Activated CD4-positive, CD25-positive, alpha-beta regulatory T cell treated with anti-CD3 and anti-CD28 coated beads, Interleukin-2, amount 50 U/mL, for 16 hours (primary cell): ENCODE measurements at places on chromosomes 2 and 18.
A peak's percentile ranks its signal among the peaks of the same experiment; 100 is the strongest.

DNA sequence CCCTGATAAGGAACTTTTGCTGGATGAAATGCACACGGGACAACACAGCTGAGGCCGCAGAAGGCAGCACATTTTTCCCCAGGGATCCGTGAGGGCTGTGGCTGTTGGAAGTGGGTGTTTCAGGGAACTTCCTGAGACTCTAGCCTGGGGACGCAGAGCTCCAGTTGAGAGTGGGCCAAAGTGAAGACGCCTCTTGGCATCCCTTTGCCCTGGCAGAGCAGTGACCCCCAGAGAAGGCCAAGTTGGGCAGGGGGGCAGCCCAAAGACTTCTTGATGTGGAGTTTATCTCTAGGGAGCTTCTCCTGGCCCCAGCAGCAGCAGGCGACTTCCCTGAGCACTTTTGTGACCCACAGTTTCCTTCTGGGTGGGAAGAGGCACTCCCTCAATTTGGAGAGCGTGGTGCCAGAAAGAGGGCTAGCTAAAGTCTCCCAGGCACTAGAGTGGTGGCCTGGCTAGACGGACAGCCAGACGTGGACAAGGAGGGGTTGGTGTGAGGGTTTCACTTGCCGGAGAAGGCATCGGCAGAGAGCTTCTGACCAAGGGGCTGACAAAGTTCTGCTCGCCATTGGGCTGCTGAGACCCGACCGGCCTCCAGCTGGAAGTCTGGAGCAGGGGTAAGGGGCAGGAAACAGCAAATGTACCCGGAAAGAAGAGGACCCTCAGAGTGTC, 108.8 kb downstream of the ACKR3 start:
- no peak for DNase-seq

DNA sequence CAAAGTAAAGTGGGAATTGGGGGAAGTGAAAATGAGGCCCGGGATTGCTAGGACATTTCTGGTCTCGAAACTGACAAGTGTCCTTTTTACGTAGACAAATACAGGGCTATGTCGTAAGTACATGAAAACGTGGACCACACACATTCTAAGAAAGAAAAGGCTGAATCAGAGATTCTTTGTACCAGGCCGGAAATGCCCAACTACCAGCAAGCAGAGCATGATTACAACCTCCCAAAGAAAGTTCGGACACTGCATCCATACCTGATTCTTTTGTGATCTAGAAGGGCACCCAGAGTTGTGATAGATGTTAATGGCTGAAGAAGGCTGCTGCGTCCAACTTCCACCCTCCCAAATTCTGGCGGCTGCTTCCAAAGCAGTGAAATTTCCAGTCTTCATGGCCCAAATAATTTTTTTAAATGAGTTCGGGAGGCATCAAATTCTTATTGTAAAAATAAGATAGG, 1.7 kb downstream of the RBMS1 start:
- DNase-seq, result no peak

DNA sequence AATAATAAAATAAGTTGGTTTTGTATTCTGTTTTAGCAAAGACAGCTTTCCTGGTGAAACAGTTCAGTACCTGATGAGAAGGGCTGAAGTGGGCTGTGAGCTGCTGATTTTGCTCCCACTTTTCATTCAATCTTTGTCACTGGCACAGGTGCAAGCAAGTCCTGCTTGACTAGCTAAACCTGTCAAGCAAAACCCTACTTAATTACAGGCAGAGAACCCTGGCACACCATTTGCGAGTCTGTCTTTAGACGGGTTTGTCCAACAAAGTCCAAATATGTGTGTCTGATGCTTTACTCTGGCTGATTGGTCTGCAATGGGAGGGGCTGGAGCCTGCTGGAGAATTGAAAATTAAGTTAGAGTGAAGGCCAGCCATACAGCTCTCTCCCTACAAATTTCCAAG, 267.2 kb downstream of the EPHA4 start:
- DNase-seq, result no peak

DNA sequence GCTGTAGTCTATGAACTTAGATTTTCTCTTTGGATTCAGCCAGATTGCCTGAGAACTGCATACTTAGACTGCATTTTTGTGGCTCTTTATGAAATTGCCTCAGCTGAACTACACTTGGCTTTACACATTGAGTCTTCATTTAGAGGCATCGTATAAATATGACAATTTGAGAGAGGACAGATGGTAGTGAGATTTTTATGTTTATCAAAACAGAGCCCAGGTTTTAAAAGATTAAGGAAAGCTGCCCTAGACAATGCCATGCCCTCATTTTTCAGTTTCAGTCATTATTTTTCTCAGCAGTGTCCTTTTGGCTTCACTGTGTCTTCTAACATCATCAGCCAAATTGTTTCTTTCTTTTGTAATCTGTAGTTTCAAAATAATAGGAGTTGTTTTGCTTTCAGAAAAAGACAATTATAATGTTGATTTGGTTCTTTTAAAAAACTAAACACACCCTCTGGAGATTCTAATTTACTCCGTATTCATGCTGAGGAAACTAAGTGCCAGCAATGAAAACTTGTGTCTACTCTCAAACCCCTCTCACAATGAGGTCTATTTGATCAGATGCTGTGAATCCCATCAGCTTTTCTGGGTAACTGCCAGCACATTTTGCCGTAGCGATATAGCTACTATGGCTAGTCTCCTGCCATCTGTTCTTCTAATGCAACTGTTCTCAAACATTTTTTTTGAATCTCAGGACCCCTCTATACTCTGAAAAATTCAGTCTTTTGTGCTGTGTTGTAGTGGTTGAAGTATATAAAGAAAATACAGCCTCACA, 46.2 kb downstream of the TWSG1 start:
- DNase-seq, result no peak

DNA sequence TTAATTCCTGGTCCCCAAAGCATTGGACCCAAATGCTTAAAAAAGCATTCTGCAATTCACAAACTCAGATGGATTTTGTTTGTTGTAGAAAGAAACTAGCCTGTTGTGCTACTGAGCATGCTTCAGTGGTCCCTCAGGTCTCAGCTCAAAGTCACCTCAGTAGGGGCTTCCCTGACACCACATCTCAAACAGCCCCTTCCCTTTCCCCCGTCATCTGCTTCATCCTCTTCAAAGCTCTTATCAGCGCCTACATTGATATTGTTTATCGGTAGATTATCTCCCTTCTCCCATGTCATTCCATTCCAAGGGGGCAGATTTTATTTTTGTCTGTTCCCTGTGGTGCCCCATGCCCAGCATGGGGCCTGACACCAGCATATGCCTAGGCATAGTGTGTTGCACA, 172.9 kb downstream of the CELF4 start:
- DNase-seq, result no peak

DNA sequence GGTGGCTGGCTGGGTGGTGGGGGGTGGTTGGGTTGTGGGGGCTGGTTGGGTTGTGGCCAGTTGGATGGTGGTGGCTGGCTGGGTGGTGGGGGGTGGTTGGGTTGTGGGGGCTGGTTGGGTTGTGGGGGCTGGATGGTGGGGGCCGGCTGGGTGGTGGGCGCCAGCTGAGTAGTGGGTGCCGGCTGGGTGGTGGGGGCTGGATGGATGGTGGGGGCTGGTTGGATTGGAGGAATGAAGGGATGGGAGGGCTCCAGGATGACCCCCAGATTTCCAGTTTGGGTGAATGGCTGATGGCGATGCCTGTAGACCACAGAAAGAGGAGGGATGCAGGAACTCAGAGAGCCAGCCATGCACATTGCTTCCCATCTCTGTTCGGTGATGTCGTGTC, 26.8 kb upstream of the GPR17 start:
- no peak for DNase-seq

DNA sequence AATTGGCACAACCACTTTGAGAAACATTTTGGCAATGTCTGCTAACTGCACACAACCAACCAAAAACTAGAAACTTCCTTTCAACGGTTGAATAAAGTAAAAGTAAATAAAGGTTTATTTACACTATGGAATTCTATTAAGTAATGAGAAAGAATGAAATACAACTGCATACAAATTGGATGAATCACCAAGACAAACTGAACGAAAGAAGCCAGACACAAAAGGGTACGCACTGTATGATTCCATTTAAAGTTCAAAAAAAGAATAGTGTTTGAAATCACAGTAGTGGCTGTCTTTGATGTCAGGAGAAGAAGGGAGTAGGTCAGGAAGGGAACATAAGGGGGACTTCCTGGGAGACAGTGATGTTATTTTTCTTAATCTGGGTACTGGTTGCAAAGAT, 46.5 kb upstream of the SULT1C3 start:
- DNase-seq, result no peak

GRCh38 chr18:69840445-69840844, 107.2 kb downstream of the CD226 start:
- DNase-seq, result no peak

GRCh38 chr2:129296806-129297205, 682.7 kb upstream of the RAB6C start:
- DNase-seq, result no peak

- no peak for DNase-seq
Observed at GRCh38 chr2:70557171-70557838, 3.7 kb upstream of the TGFA start.

GRCh38 chr18:62523631-62524439, 1.0 kb downstream of the ZCCHC2 start:
- DNase-seq, result peak; percentile 16

DNA sequence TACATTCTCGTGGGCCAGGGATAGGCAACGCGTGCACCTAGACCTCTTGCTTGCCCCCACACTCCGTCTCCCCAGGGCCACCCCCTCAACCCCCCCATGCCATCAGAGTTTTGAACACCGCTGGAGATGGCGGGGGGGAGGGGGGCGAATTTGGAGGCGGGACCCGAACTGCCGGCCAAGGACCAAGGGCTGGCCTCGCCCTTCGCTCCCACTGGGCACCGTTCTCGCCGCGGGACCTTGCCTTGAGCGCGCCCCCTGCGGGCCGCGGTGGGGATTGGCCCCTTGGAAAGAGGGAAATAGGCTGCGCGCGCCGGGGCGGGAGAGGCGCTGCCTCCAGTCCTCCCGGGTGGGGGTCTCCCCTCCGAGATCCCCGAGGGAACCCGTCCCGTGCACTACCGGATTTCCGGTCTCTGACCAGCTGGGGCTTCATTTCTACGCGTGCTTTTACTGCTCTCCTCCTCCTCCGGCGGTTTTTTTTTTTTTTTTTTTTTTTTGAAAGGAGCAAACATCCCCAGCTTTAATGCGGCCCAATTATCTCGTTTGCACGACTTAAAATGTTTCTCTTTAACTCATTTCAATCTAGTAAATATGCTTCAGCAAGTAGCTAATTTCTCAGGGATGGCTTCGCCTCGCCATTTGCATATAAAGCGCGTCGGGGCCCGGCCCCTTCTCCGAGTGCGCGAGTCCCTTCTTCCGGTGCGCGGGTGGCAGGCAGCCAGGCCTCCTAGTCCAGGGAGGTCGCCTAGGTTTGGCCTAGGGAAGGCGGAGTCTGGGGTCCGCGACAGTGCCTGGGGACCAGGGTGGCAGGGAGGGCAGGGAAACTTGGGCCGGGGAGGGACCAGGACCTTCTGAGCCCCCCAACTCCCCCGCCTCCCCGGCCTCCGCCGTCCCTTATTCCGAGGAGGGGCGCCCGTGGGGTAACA, 10.0 kb upstream of the GBX2 start:
- DNase-seq, result no peak

DNA sequence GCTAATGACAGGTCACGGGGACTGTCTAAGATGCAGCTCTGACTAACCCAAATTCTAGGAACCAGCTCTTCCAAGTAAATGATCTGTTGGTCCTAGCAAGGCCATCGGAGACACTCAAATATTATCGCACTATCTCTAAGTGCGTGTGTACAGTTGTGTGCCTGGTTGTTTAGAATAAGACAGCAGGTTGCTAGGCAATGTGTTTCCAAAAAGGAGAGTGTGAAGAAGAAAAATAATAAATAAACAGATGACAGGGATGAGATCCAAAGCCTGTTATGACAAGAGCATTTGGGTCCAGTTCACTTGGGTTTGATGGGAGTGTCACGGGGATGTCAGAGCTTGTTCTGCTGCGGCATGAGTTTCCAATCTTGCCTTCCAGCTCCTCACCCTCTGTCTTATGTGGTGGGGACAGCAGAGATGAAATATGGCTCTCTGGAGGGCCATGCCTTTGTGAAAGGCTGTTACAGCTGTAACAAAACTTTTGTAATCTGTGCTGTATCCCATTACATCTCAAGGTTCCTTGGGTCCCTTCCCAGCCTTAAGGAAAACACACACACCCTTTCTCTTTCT, 127.5 kb upstream of the TNP1 start:
- DNase-seq, result no peak

DNA sequence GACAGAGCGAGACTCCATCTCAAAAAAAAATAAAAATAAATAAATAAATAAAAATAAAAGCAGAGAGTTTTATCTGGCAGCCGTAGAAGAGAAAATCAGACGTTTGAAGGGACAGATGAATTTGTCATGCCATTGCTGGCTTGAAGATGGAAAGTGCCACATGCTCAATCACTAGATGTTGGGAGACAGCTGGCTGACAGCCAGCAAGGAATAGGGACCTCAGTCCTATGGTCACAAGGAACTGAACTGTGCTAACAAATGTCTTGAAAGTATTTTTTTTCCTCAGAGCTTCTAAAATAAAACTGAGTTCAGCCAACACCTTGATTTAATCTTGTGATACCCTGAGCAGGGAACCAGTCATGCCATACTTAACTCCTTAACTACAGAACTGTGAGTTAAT, 65.4 kb downstream of the DTNA start:
- DNase-seq, result no peak

DNA sequence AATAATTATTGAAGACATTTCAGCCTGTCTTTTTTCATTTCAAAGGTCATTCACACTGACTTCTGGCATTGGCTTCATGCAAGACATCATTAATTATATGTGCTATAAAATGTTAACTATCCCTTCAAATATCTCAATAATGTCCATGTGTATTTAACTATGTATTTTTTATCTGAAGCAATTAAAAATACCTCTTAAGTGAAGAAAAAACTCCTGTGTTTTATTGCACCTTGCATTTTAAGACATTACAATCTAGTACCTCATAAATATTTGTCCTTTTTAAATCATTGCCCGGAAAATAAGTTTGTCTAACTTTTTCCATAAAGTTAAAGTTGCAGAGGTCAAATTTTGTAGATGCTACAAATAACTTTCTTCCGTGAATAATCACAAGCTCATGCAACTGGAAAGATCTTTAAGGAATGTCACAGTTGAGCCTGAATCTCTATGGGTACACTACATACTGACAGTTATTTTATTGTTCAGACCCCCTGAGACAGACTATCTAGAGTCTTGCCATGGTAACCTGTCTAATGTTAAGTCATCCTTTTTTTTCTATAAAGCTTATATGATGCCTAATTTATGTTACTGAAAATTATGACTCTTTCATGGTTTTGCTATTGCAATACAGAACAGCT, 38.4 kb upstream of the COBLL1 start:
- no peak for DNase-seq

- no peak for DNase-seq
Observed at GRCh38 chr18:45589356-45590035, 25.8 kb upstream of the SLC14A2 start.

DNA sequence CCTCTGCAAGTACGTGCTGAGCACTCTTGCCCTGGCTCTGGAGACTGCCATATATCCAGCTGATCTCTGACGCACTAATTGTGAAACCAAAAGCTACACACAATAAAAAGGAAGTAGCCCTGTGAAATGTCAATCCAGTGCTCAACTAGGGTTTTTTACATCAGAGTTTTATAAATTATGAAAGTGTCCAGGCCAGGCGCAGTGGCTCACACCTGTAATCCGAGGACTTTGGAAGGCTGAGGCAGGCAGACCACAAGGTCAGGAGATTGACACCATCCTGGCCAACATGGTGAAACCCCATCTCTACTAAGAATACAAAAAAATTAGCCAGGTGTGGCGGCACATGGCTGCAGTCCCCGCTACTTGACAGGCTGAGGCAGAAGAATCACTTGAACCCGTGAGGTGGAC, 24.5 kb upstream of the PEX13 start:
- DNase-seq, result no peak
